Stimulated activated CD8-positive, alpha-beta memory T cell treated with anti-CD3 and anti-CD28 coated beads, Interleukin-7, amount 100 ng/mL, for 24 hours (primary cell): ENCODE measurements at places on chromosomes 4 and X.

DNA sequence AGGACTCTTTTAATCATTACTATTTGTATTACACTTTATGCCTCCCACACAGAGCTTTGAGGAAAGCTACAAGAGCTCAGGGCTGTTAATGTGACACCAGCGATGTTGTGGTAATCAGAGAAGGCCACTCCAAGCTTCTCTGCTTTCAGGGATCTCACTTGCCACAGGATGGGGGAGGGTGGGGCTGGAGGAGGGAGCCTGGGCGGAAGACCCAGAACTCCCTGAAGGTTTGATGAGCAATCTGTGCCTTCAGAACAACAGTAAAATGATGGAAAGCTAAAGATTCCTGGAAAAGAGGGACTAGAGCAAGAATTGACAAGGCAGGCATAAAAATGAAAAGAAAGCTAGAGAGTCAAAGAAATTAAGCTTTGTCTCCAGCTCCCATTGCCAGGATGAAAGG is 75.6 kb downstream of the MAML3 start:
- DNase-seq: no peak

DNA sequence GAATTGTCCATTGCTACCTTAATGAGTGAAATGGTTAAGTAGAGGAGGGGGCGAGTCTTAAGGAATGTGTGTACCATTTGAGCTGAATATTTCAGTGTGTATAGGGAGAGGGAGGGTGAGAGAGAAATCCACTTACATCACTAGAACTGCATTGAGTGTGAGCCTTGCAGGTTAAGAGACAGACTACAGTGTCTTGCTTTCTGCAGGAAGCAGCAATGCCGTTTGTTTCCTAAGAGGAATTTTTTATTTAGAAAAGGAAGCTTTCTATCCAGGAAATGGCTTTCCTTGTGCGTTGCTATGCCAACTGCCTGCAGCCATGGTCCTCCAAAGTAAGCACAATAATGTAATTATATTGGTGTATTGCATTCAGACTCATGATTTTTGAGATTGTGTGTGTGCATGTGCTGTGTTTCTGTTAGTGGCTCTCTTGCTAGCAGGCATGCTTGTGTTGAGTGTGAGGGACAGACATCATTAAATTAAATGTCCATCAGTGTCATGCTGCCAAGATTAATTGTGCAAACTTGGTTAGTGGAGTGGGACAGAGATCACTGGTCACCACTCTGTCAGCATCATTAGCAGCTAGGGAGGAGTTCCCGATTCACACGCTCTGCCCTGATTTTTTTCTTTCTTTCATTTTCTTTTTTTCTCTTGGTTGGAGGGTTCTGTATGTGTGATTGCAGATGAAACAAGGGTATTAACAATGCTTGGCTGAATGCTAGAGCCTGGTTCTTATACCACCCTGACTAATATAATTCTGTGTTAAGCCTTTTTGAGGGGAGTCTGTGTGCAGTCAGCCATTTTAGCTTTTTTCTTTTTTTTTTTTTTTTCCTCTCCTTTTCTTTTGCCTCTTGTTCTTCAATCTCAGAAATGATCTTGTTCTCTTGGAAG is 164.3 kb downstream of the RAPGEF2 start:
- DNase-seq: no peak

GRCh38 chr4:127249066-127249766 is 383.5 kb upstream of the INTU start:
- no peak for DNase-seq

DNA sequence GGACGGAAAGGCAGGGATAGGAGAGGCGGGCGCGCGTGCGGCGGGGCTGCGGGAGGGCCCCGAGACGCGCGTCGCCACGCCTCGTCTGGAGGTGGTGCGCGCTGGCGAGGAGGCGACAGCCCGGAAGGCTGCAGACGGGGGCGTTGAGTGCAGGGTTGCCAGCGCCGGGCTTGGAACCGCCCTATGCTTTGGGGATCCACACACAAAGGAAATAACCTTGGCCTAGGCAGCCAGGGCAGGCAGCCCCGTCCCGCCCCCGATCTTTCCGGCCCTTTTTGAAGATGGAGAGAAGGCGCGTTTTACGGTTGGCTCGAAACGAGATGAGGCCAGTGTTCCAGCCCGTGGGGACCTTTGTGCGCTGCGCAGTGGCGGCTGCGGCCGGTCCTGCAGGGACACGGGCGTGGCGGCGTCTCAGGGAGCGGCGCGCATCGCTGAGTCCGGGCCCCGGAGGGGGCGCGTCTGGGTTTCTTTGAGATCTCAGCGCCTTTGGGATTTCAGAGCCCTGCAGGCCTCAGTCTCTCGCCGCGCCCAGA is 50.8 kb upstream of the TRIM2 start:
- DNase-seq: peak; percentile 20

- DNase-seq: no peak
Measured at GRCh38 chr4:24089851-24090534, 200.1 kb upstream of the PPARGC1A start.

GRCh38 chr4:21885241-21885640 is 63.3 kb downstream of the KCNIP4 start:
- no peak for DNase-seq

DNA sequence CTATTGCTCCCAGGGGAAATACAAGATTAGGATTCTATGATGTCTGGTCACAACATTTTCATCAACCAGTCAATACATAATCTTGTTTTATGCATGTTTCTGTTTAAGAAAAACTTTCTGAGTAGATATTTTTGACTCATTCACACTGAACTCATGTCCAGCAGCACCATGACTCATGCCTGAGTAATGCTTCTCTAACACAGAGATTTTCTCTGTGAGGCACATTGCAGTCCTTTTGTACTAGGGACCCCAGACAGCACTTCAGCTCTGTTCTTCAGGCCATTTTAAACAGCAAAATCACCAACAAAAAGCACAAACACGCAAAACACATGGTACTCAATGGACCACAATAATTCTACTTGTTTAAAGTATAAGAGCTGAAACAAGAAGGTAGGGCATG is 83.6 kb downstream of the MXRA5 start:
- no peak for DNase-seq

GRCh38 chr4:177960566-177960965 is 518.3 kb upstream of the AGA start:
- no peak for DNase-seq

DNA sequence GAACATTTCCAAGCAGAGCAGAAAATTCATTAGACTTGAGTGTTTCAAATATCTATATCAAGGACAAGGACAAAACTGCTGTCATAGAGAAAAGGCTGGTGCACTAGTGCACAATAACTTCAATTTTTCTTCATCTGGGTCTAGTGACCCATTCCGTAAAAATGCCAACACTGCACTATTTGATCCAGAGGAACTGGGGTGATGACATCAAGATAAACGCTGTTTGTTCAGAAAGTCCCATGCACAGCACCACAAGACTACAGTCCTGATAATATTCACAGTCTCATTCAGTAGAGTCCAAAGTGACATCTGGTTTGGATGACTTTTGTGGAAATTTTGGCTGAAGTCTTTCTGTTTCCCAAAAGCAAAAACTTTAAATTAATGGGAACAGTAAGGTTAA is 303.5 kb upstream of the GALNT7 start:
- DNase-seq: no peak

DNA sequence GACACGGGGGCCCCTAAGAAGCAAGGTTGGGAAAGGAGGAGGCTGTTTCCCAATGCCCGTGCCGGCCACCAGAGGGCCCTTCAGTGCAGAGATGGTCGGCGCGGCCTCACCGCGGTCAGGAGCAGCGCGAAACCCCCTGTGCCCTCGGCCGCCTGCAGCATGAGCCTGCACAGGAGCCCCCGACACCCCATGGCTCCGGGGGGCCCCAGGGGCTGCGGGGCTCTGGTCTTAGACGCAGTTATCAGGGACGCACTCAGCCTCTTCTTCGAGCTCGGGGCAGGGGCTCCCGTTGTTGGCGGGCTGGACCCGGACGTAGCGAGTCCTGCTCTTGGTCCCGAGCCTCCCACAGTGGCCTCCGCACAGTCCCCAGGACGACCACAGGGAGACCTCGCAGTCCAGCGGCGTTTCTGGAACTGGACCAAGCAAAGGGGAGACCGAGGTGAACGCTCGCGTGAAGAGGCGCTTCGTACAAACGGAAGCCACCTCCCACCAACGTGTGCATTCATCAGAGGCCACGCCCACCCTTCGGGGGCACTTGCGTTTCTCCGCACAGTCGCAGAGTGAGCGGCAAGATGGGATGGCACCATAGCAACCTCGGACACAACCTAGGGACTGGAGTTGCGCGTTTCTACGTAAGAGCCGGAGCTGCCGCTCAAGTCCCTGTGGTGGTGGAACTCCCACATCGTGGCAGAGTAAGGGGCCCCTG is 5.0 kb downstream of the SPON2 start:
- peak; percentile 83 for DNase-seq

DNA sequence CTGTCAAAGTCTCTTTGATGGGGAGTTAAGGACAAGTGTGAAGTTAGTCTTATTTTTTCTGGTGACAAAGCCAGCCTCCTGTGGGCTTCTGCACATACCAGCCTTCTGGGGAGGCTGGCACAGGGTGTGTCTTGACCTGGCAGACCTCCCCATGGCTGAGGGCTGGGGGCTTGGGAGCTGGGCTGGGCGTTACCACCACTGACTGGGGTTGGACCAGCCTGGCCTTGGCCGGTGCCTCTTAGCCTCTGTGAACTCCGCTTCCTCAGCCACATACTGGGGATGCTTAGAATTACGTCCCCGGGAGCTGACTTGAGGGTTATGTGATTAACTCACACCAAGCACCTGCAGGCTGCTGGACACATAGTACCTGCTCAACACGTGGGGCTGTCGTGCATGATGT is 14.0 kb downstream of the SH3TC1 start:
- DNase-seq: no peak
